ENCODE measurements at places on chromosomes 13 and 19.

DNA sequence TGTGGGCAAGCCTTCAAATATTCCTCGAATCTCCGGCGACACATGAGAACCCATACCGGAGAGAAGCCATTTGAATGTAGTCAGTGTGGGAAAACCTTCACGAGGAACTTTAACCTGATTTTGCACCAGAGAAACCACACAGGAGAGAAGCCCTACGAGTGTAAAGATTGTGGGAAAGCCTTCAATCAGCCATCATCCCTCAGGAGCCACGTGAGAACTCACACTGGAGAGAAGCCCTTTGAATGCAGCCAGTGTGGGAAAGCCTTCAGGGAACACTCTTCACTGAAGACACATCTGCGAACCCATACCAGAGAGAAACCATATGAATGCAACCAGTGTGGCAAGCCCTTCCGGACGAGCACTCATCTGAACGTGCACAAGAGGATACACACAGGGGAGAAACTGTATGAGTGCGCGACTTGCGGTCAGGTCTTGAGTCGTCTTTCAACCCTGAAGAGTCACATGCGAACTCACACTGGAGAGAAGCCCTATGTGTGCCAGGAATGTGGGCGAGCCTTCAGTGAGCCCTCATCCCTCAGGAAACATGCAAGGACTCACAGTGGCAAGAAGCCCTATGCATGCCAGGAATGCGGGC lies 28.8 kb downstream of the ZNF333 start:
- DNase-seq: no peak

GRCh38 chr13:28423010-28423409 lies 71.9 kb downstream of the FLT1 start:
- DNase-seq: no peak

GRCh38 chr19:58033741-58034476 lies at the start of gene ZSCAN1:
Gene ZSCAN1, plus strand, starts transcription at chr19:58034025. Its CDS starts 3,812 bp downstream, at chr19:58037837.
- peak; percentile 91 for DNase-seq

DNA sequence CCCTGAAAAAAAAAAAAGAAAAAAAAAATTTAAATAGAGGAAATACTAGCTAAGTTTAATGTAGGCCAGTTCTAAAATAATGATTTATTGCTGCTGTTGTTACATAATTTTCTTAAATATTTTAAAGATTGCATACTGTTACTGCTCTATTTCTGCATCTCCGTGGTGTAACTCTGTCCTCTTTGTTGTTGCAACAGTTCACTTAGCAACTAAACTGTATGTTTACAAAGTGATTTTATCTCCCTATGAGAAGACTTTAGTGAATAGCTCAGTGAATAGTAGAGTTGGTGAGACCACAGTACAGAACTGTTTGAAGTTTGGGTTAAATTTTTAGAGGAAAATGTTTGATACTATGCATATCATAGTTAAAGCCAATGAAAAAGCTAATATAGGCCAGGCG lies 19.4 kb downstream of the BRCA2 start:
- no peak for DNase-seq

- DNase-seq: no peak
Measured at GRCh38 chr13:60169239-60170031, 5.7 kb upstream of the DIAPH3 start.

- DNase-seq: no peak
Measured at GRCh38 chr19:13996928-13997630, 9.0 kb downstream of the RFX1 start.

- DNase-seq: no peak
Measured at GRCh38 chr19:45682117-45682516, 9.6 kb downstream of the SNRPD2 start.

- DNase-seq: no peak
Measured at GRCh38 chr19:23254141-23254910, 4.1 kb upstream of the ZNF724 start.

Data from right renal pelvis (tissue), 4 donors.